Stimulated activated CD4-positive, alpha-beta T cell treated with anti-CD3 and anti-CD28 coated beads, Interleukin-15, amount 100 ng/mL, for 48 hours (primary cell): ENCODE measurements at places on chromosomes 13 and 19.

- DNase-seq, result no peak
These were observed 1.3 kb downstream of the SAFB start for GRCh38 chr19:5624018-5624663.

- DNase-seq, result no peak
These were observed 182.2 kb downstream of the FOXO1 start for GRCh38 chr13:40484101-40484800.

DNA sequence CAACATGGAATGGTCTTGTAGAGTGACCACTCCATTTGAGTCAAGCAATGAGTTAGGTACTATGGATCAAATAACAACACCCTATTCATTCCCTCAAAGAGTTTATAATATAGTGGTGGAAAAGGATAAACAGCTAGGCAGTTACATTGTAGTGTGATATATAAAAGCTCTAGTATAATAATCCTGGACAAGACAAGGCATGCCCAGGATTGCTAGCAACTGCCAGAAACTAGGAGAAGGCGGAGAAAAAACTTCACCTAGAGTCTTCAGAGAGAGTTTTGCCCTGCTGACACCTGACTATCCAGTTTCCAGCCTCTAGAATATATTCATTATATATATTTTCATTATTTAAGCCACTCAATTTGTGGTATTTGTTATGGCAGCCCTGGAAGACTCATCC, 530.6 kb downstream of the KLF12 start:
- DNase-seq, result no peak

DNA sequence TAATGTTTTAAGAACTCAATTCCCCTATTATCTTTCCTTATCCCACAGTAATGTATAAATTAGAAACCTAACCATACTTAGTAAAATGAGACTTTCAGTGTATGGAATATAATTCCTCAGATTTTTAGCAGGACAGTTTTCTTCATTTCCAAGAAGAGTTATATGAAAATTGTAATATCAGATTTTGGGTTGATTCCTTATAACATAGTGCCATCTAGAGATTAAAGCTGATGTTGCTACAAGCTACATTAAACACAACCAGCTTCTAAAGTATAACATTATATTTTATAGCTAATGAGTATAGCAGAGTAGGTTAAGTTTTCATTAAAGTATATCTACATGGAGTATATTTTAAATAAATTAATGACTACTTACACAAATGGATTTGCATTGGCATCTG, 99.7 kb upstream of the MIR17HG start:
- DNase-seq, result no peak

DNA sequence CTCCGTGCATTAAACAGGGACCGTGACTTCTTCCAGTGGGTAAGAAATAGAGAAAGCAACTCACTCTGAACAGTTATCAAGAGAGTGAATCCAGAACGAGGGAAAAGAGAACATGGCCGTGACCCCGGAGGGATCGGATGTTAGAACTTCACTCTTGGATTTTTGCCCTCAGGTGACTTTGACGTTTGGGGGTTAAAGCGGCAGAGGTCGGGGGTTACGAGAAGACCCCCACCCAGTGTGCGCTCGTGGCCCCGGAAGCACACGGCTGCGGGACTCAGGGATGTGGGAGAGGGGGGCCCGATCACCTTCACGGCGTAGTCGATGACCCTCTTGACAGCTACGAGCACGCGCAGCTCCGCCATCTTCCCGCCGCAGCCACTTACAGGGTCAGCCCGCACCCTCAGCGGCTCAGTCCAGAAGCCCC, at the start of gene ETFB:
ETFB (minus strand) TSS at position 424 of the 424 bp plus-strand sequence; CDS start at position 362, 62 bp downstream.
- no peak for DNase-seq

DNA sequence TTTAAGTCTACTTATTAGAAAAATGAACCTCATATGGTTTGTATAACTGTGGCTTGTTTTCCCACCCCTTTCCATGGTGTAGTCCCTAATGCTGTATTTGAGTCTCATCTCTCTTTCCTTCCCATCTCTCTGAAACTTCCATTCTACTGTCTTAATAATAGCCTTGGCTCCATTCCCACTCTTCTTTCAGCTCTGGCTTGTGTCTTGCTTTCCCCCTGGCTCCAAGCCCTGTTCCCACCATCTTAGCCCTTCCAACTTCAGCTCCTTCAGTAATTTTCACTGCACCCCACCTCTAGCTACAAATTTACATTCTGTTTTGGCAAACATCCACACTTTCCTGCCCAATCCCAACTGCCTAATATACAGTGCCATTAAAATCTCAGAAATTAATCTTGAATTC, 137.5 kb downstream of the SLITRK6 start:
- no peak for DNase-seq

GRCh38 chr13:106748785-106749184, 180.8 kb upstream of the ARGLU1 start:
- no peak for DNase-seq
